ENCODE measurements at places on chromosomes 6 and 20.

- DNase-seq = no peak
Measured at GRCh38 chr6:142934599-142934998, 10.4 kb downstream of the HIVEP2 start.

DNA sequence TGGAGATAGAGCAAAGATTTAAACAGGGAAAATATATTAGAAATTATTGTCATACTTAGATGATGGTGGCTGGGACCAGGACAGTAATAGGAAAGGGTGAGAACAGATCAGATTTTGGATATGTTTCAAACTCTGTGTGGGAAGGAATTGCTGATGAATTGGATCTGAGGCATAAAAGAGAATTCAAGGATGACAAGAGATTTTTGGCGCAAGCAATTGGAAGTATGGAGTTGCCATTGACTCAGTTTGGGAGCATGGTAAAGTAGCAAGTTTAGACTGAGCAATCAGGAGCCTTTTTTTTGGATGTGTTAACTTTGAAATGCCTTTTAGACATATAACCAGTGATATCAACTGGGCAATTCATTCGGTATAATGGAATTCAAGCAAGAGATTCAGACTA, 14.4 kb downstream of the TAB2 start:
- DNase-seq = no peak

GRCh38 chr6:24547243-24547642, 52.5 kb downstream of the ALDH5A1 start:
- DNase-seq = peak; percentile 59

- DNase-seq = peak; percentile 5
Measured at GRCh38 chr6:48476257-48476656, 365.3 kb upstream of the PTCHD4 start.

DNA sequence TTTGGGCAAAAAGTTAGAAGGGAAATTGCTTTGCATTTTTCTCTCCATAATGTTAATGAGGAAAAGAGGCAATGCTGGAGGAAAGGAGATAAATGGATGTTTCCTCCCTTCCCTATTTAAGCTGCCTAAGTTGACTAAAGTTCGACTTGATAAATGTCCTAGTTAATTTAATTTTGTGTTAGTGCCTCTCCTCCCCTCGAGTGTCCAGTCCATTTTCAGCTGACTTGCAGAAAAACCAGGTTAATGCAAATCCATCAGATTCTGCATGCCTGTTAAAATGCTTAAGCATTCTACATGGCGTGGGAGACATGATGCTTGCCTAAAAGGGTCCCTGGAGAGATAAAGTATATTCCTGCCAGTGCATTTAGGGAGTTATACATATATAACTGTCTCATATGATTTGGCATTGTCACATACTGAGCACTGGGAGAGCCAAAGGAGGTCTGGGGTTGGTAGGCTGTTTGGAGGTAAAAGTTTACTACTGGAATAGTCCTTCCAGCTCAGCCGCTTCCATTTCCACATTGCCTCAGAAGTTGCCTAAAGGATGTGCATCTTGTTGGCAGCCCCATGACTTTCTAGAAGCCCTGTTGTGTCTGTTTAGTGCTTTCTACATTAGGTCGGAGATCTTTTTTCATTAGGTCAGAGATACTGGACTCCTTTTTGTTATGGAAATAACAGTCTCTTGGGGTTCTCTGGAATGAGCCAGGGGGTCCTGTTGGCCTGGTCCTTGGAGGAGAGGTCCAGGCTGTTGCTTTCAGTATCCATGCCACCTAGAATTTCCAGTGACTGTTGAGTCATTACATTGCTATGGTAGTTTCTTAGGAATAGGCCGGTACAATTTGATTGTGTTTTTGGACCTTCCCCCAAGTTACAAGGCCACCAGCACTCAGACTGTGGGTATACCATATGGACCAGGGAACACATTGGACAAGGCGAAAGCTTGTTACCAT, 30.4 kb downstream of the JARID2 start:
- DNase-seq = no peak
